Dorsolateral prefrontal cortex (tissue), 122 donors: ENCODE measurements at places on chromosomes 2 and 18. TPM values are rescaled to one million over a fixed set of nuclear protein-coding genes. Genes with fewer than 3 reads are reported as not detected.

Gene GKN2
- not detected for total RNA-seq

Gene SH3RF3
- total RNA-seq = 10.0 TPM

Gene ALPP
- total RNA-seq = not detected

Gene SERPINB10
- not detected for total RNA-seq

Gene GPR55
- total RNA-seq = 0.25 TPM

Gene IL36A
- not detected for total RNA-seq

Gene AQP12B
- not detected for total RNA-seq

Gene TNFRSF11A
- 7.6 TPM for total RNA-seq

Gene CHRNA1
- 0.95 TPM for total RNA-seq

Gene SULT1C2
- total RNA-seq = 1.0 TPM

Gene CABYR
- 20.8 TPM for total RNA-seq

Gene REG3G
- not detected for total RNA-seq

Gene SLC23A3
- total RNA-seq = 0.42 TPM

Gene RGPD4
- 0.22 TPM for total RNA-seq

Gene GREB1
- total RNA-seq = 35.4 TPM

Gene REG1A
- not detected for total RNA-seq

Gene MALL
- 4.0 TPM for total RNA-seq

Gene MTHFD2
- total RNA-seq = 22.2 TPM

Gene ADRA2B
- 1.4 TPM for total RNA-seq

Gene ZNF385B
- total RNA-seq = 45.4 TPM

Gene GTF3C2
- total RNA-seq = 63.5 TPM

Gene ARHGEF33
- total RNA-seq = 9.1 TPM

Gene MYL12A
- total RNA-seq = 37.5 TPM

Gene ANKRD39
- 27.3 TPM for total RNA-seq

Gene ABCG8
- total RNA-seq = 4.1 TPM

Gene GTF2A1L
- total RNA-seq = not detected

Gene SNORC
- total RNA-seq = 35.8 TPM

Gene ERBB4
- 81.3 TPM for total RNA-seq

Gene MDH1B
- 4.6 TPM for total RNA-seq

Gene MOCOS
- 0.57 TPM for total RNA-seq

Gene TCF23
- total RNA-seq = not detected

Gene TMEM178A
- total RNA-seq = 98.5 TPM

Gene LBX2
- total RNA-seq = not detected

Gene HAAO
- total RNA-seq = 2.8 TPM

Gene CNGA3
- total RNA-seq = 1.6 TPM

Gene SLC4A3
- total RNA-seq = 52.2 TPM
